ENCODE measurements at places on chromosomes 13 and 19.

GRCh38 chr13:51453959-51454703 is 1.3 kb upstream of the INTS6 start:
- no peak for DNase-seq

DNA sequence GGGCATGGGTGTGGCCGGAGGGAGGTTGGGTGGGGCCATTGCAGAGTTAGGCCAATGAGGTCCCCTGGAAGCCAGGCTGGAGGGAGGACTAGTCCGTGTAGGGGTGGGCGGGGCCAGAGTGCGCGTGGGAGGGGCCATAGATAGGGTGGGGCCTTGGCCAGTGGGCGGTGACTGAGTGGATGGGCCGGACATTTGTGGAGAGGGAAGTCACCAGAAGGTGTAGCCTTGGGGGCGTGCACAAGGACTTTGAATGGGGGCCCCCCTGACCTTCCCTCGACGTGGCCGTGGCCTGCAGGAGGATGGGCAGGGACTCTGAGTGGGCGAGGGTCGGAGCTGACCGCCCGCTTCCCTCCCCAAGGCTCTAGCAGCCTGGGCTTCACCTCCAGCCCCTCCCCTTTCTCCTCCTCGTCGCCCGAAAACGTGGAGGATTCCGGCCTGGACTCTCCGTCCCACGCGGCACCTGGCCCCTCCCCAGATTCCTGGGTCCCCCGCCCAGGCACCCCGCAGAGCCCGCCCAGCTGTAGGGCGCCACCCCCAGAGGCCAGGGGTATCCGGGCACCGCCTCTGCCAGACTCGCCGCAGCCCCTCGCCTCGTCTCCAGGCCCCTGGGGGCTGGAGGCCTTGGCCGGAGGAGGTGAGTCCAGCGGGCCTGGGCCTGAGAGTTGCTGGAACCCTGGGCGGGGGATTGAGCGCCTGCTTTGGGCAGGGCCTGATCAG is 16.5 kb upstream of the B3GNT3 start:
- DNase-seq, result no peak

- no peak for DNase-seq
Observed at GRCh38 chr19:556611-557382, 12.9 kb downstream of the GZMM start.

- no peak for DNase-seq
Observed at GRCh38 chr13:80721689-80722088, 380.8 kb upstream of the SPRY2 start.

DNA sequence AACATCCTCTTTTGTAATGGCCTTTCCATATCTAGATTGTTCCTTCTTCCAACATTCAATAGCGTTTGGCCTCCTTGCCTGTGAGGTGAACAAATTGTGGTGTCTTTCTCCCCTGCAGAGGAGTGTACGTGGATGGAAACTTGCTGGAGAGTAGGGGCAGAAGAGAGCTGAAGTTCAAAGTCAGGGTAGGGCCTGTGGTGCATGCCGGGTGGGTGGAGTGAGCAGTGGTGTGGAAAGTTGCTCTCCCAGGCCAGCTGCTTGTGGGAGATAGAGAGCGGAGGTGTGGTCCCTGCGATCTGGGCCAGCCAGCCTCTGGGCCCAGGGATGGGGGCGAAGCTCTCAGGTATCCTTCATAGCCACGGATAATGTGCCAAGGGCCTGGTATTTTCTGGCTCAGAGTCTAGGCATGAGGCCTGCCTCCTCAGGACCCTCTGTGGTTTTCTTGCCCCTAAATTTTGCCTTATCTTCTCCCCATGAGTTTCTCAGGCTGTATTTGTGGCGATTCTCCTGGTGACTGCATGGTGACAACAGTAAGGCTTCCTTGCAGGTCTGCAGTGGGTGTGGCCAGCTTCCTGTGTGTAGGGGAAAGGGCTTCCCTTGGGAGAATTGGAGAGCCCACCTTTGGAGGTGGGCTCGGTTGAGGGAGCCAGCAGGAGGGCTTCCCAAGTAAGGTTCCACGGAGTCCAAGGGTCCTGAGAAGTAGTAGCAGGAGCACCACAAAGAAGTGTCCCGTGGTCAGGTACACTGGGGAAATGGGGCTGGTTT is 6.7 kb downstream of the RGCC start:
- no peak for DNase-seq

- no peak for DNase-seq
Observed at GRCh38 chr19:10644260-10645007, 9.7 kb upstream of the ILF3 start.

DNA sequence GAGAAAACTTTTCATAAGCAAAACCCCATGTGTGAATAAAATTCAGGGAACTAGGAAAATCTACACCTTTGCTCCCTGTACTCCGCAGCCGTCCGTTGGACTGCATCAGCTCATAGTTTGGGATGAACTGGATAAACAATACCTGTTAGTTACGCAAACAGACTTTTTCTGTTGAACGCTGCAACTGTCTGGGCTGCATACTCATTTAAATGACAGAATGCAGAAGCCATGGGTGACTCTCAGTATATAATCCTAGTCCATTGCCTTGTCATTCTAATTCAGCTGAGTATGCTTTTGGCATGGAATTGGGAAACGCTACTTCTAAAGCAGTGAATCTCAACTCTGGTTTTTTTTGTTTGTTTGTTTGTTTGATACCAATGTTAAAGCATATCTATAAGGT is 151.6 kb downstream of the SLITRK1 start:
- DNase-seq, result no peak

DNA sequence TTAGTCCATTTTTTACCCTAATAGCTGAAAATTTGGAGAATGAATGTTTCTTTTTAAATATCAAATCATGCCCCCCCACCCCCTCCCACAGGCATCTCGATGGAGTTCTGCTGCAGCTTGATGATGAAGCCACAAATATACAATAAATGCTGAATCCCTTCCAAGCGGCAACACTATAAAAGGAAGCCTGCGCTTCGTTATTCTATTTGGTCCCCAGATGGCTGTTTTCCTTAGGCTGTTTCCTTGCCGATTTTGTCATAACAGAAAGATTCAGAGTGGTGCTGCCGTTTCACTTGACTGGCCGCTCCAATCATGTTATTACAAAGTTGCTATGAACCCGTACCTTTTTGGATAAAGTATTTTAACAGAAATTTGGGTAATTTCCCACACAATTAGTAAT is 79.5 kb downstream of the MYO16 start:
- DNase-seq, result no peak

DNA sequence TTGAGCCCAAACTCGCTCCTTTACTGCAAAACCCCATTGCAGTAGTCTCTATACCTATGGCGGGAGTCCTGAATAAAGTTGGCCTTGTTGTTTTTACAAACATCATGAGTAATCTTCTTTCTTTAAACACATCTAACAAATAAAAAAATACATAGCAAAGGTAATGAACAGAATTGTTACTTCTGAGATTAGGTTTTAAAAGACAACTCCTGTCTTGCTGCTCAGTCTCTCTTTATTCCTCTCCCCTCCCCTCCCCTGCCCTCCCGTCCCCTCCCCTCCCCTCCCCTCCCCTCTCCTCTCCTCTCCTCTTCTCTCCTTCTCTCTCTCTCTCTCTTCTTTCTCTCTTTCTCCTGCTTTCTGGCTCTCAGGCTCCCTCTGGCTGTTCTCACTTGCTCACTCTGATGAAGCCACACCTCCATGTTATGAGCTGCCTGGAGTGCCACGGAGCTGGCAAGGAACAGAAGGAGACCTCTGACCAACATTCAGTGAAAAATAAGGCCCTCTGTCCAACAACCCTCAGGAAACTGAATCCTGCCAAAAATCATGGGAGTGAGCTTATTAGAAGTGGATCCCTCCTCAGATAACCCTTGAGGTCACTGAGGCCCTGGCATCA is 300.7 kb upstream of the MIR17HG start:
- DNase-seq, result no peak

GRCh38 chr19:29085206-29085605 is 127.7 kb downstream of the UQCRFS1 start:
- no peak for DNase-seq

DNA sequence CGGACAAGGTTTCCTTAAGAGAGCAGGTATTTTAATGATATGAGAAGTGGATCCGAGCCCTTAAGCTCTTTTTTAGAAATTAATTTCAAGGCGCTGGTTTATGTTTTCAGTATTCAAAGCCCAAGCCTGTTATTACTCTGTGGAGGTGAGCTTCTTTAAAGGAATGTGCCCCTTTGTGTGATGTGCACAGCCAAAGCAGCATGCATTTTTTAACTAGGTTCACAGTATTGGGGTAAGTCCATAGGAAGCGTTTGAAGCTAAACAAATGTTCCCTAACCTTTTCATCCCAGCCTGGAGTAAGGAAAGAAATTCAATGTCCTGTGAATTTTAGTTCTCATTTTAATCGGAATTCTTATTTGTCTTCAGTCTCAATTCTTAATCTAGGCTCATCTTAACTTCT is 217.5 kb downstream of the KCTD12 start:
- no peak for DNase-seq

DNA sequence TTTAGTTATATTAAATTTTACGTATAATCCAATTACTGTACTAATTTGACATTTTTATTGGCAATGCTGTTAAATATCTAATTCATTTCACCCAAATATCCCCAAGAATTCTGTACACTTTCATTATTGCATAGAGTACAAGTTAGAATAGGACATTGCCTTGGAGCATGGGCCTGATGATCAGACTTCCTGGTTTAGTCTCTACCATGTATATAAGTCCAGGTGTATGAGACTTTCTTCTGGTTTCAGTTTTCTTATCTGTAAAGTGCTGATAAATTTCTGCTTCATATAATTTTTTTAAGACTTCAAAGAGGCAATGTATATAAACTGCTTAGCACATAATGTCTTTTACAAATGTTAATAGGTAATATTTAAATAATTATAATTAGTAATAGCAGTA is 179.4 kb downstream of the KLF12 start:
- no peak for DNase-seq

GRCh38 chr13:99702687-99703319 is 201.5 kb downstream of the TM9SF2 start:
- no peak for DNase-seq

DNA sequence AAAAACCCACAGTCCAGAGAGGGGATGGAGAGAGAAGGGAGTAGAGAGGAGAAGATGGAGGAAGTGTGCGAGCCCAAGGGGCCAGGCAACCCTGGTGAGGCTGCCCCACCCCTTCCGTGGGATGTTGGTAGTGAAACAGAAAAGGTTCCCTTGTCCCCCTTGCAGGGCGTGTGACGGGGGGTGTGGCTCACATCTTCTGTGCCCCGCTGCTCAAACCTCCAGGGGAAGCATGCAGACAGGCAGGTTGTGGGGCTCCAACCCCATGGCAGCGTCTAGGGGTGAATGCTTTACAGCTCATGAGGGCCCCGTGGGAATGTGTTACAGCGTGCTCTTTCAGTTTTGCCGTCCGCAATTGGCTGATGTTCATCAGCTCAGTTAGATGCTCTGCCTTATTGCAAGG is 14.7 kb upstream of the EVI5L start:
- DNase-seq, result no peak

DNA sequence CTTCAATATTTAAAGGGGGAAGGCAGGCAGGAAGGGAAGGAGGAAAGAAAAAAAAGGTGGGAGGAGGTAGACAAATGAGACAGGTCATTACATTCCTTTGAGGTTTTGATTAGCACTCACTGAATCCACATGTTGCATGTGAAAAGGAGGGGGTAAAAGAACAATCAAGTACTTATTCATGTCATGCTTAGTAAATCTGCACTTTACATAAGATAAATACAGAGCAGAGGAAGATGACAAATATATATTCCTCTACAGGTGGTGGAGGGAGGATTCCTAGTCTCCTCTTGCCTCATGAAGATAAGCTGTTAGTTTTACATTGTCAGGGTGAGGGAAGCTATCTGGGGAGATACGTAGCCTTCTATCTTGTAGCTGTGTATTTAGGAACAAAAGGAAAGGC is 1645.4 kb upstream of the SPRY2 start:
- DNase-seq, result no peak

DNA sequence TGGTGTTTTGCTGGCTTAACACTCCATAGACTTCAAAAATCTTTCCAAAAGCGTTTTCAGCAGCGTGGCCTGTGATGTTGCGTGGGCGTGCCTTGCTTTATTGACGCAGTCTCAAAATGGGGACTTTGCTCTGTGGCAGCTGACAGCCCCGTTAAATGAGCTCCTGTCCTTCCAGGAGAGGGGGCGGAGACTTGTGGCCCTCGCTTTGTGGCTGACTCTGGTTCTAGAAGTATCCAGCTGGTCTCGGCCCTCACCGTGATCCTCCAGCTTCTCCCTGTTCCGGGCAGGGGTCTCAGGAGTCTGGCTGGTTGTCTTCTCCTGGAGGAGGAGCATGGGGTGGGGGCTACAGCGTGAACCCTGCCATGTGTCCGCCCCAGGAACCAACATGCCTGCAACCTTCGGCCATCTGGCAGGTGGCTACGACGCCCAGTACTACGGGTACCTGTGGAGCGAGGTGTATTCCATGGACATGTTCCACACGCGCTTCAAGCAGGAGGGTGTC is 8.4 kb upstream of the ZNF554 start:
- no peak for DNase-seq

DNA sequence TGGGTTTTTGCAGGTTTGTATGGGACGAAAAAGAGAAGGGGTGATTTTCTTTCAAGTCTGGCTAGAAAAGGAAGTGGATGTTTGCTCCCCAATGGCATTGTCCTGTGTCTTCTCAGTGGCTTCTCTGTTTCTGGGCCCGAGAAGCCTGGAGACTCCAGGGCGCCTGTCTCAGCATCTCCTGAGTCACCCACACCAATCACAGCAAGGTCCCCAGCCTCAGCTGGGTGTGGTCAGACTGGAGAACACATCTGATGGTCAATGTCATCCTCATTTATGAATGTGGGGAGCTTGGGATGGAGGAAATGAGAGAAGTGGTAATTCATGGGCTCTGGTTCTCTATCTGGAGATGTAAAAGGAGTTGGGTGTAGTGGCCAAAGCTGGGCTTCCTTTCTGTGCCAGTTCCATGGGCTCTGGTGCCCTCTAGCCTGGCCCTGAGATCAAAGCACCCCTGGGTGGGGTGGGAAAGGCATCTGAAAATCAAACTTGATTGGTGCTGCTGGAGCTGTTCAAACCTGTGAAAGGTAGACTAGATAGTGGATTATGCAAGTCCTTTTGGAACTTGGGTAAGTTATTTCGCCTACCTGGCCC is 13.4 kb downstream of the RASL11A start:
- no peak for DNase-seq

GRCh38 chr13:60613080-60613479 is 216.1 kb downstream of the TDRD3 start:
- no peak for DNase-seq

- no peak for DNase-seq
Observed at GRCh38 chr13:43942286-43942685, 62.6 kb downstream of the LACC1 start.

All from skeletal muscle cell (primary cell).